CD4-positive, alpha-beta T cell treated with Interferon gamma for 1 hour (primary cell): ENCODE measurements at places on chromosomes 5 and 9.

GRCh38 chr9:31597977-31598376 is 786.5 kb upstream of the ACO1 start:
- DNase-seq = no peak

GRCh38 chr5:119220576-119221197 is 135.1 kb upstream of the TNFAIP8 start:
- no peak for DNase-seq

DNA sequence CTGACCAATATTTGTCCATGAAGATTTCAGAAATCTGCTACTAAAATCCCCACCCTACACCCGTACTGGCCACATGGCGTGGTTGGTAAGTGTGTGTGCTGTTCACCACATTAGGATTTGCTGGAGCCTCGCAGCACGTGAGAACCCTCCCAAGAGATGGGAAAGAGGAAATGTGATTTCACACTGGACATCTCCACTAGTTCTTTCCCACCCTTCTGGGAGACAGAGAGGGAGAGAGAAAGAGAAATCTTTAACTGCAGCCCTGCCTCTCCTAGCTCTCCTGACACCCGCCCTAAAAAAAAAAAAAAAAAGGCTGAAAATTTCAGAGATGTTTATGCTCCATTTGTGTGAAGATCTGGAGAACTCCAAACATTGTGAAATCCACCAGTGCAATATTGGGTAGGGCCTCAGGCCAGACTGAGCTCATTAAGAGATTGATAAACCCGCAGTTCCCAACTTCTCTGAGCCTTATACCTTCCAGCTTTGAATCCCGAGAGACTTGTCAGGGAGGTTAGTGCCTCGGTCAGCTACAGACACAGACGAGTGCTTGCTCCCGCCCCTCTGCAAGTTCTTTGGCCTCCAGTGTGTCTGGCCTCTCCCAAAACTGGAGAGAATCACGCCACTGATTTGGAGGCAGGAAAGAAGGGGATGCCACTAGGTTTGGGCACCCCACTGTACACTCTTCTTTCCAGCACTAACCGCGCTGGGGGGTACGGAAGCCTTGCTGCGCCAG is 1.9 kb downstream of the SPRY4 start:
- no peak for DNase-seq

DNA sequence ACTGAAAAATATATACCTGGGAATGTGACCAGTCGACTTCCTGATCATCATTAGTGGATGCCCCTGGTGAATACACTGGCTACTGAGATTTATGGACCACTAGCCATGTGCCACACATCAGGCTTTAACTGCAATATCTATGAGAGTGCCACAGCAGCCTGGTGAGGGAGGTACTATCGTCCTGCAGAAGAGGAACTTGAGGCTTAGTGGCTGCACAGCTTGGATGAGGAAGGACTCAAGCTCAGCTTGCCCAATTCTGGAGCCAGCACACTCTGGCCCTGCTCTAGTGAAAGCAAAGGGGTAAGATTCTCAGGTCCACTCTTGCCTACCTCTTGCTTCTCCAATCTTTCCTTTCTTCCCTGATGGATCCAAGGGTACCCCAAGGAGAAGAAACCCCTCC is 129.3 kb downstream of the ENTREP1 start:
- no peak for DNase-seq

DNA sequence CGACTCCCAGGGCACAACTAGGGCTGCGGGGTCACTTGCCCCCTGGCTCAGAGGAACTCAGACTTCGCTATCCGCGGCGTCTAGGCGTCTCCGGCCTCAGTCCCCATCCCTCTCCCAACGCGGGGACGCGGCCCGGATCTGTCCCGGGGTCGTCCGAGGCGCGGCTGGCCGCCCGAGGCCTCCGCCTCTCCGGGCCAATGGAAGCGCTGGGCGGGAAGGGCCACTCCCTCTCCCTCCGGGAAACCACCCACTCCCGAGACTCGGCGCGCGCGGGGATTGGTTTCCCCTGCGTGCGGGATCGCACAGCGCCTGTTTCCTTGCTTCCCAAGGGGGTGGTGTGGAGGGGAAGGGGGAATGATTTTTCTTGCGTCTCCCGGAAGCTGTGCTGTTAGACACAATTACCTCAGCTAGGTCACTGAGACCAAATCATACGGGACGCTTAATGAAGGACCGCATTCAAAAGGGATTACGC is 38.3 kb downstream of the NR2F1 start:
- DNase-seq = no peak

- DNase-seq = no peak
These were observed 7.4 kb upstream of the FBXL7 start for GRCh38 chr5:15492545-15492944.

GRCh38 chr9:81417941-81418340 is 271.4 kb downstream of the TLE1 start:
- no peak for DNase-seq

DNA sequence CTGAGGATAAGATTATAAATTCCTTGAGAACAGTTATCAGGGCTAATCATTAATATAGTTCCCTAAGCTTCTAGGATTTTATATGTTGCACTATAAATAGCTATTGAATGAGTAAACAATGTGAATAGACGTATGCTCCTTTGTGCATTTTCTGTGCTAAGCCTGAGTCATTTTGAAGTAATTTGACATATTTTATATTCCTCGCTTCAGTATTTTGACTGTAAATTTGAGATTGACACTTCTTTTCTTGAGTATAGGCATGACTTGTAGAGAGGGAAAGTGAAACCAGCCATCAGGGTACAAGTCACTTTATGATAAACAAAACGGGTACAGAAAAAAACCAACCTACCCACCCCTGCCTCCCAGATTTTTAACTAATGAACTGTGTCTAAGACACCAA is 367.7 kb upstream of the PRR16 start:
- no peak for DNase-seq

- no peak for DNase-seq
These were observed 124.7 kb downstream of the PALM2AKAP2 start for GRCh38 chr9:109904666-109905065.

- DNase-seq = no peak
These were observed 198.3 kb upstream of the TBC1D2 start for GRCh38 chr9:98453589-98454311.

- no peak for DNase-seq
These were observed 14.0 kb upstream of the GLRX start for GRCh38 chr5:95836544-95836943.

DNA sequence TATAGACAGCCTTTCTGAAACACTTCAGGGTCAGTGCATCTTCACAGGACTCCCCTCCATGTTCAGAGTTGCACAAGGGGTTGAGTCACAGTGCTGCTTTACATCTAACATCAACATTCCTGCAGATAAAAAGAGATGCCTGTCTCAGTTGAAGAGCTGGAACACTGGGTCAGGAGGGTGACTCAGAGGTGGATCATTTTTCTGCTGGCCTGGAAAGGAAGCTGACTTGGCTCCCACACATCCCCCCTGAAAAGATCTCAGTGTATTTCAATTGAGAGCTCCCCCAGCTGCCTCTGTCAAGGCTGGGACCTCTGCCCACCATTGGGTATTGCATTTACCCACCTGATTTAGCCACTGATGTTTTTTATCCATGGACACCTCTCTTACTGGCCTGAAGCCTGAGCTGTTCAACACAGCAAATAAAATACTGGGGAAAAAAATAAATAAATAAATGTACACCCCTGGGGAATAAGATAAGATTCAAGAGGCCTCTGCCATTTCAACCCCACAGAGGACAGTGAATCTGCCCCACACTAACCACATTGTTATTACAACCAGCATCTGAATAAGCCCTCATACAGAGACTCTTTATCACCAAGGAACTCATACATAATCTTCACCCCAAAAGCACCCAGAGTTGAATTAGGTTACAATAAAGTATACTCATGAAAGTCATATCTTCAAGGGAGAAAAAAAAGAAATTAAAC is 716.4 kb downstream of the SEMA5A start:
- DNase-seq = no peak

- no peak for DNase-seq
These were observed 101.9 kb upstream of the SLC44A1 start for GRCh38 chr9:105142406-105143135.

- no peak for DNase-seq
These were observed 140.6 kb downstream of the C5orf15 start for GRCh38 chr5:133827830-133828229.

- DNase-seq = no peak
These were observed 93.7 kb downstream of the C9orf152 start for GRCh38 chr9:110114086-110114858.

GRCh38 chr9:131198041-131198715 is 72.8 kb downstream of the NUP214 start:
- no peak for DNase-seq

- no peak for DNase-seq
These were observed 92.5 kb downstream of the SIL1 start for GRCh38 chr5:139105621-139106071.
